ENCODE measurements at places on chromosomes 12 and 14.

GRCh38 chr12:30794591-30795409 lies 40.0 kb upstream of the CAPRIN2 start:
- DNase-seq: no peak

DNA sequence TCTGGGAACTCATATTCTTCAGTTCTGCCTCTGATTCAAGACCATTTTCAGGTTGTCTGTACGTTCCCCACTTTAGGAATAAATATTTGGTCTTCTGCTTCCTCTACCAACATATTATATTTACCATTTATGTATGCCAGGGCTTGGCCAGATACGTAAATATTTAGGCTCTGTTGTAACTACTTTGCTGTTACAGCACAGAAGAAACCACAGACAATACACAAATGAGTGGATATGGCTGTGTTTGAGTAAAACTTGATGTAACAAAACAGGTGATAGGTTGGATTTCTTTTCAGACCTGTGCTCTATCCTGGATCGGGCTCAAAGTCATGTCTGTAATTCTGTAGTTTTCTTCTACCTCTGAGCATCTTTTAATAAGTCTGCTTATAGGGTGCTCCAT lies 37.5 kb downstream of the RAP1B start:
- DNase-seq: no peak

- DNase-seq: no peak
These were observed 280.2 kb downstream of the TMEM121 start for GRCh38 chr14:105806568-105806967.

GRCh38 chr12:54958048-54958658 lies 26.4 kb downstream of the TESPA1 start:
- peak; percentile 54 for DNase-seq

DNA sequence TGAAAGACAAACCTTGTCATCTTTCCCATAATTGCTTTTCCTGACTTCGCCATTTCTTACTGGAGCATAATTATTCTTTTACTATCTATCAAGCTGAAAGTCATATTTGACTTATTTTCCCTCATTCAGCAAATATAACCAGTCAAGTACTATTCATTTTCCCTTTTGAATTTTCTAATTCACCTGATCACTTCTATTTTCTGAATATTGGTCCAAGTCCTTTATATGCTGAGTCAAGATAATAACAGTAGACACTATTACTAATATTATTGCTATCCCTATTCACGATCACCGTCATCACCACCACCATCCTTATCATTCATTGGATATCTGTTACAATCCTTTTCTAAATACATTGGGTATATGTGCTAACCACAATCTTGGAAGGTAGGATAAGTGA lies 728.0 kb downstream of the NOVA1 start:
- DNase-seq: no peak

DNA sequence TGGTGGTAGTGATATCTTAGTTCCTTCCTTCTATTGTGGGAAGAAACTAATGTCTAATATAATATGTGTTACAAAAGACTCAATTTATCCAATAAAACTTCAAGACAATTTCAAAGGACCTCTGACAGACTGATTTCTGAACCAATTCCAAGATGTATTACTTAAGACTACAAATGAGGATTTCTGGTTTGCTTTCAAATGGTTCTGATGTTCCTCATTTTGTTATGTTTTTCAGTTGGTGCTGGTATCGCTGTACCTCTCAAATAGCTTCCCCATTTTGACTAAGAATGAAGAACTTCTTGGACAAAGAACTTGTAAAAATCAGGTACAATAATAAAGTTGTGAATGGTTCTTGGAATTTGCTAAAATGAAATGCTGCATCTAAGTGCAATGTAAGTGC lies 19.4 kb upstream of the MBIP start:
- DNase-seq: no peak

DNA sequence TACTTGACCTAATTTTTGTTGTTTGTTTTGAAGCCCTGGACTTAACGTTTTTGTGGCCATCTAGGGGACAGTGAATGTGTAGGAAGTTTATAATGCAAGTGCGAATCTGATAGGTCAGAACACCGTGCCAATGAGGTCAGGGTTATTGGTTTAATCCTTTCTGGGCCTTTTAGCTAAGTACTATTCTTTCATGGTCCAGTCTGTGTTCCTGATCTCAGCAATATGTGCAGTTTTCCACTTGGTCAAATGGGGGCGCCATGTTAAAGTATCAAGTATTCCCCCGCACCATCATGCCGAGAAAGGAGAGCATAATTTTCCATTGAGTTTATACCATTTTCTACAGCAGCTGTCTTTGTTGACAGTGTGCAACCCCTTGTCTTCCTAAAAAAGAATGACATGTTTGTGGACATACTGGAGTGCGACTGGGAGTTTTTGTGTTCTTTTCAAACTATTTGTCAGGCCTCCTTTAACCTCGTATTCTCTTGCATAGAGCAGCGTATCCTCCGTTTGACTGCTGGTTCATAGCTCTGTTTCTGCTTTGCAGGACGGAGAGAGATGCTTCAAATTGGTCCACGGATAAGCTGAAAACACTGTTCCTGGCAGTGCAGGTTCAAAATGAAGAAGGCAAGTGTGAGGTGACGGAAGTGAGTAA lies 1.3 kb downstream of the AHSA1 start:
- peak; percentile 35 for DNase-seq

- DNase-seq: no peak
These were observed 554.4 kb upstream of the TMEM132C start for GRCh38 chr12:127712561-127712960.

GRCh38 chr14:104517426-104517825 lies 62.1 kb upstream of the C14orf180 start:
- DNase-seq: no peak

DNA sequence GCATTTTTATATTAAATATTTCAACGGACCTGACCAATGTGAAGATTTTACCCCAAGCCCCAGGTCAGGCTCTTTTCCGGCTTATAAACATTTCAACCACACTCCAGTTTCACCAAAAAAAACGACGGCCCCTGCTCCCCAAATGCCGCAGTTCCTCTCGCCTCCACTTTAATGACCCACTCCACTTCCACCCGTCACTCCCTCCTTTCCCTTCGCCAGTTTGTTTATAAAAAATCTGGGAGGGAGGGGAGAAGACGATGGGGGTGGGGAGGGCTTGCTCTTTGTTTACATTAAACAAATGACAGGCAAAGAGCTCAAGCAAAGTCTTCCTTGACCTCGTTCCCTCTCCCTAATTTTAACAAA lies 5.4 kb downstream of the SIX6 start:
- DNase-seq: no peak

GRCh38 chr14:68510201-68511128 lies 282.4 kb downstream of the ZFP36L1 start:
- DNase-seq: no peak

GRCh38 chr12:101891462-101891971 lies 14.1 kb downstream of the DRAM1 start:
- no peak for DNase-seq

GRCh38 chr12:51820526-51821439 lies 27.7 kb downstream of the FIGNL2 start:
- no peak for DNase-seq

DNA sequence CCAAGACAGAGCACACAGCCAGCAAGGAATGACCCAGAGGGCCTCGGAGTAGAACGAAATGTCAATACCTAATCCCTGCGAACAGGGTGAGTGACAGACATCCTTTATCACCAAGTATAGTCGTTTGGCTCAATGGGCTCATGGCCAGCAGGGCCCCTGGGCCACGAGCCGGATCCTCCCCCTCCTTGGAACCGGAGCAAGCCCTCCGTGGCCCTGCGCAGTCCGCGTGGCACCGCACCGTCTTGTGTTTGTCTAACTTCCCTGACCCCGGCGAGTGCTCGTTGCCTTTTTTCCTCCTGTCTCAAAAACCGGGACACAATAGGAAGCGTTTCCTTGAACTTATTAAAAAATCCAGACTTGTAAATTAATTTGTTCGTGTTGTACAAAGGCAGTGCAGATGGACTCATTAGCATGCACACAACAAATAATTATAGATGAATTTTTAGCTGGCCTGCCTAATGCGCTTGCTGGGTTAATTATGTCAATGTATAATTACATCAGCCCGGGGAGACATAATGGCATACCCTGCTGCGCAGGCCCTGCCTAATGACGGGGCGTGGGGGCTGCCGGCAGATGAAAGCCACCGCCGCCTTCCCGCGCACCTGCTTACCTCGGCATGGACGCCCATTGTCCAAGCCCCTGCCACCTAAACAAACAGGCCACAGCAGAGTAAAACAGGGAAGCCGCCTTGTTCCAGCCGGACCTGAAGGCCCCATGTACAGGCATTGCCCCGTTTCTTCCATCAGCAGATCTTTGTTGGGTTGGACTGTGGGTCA lies 81.6 kb downstream of the PHETA1 start:
- no peak for DNase-seq

DNA sequence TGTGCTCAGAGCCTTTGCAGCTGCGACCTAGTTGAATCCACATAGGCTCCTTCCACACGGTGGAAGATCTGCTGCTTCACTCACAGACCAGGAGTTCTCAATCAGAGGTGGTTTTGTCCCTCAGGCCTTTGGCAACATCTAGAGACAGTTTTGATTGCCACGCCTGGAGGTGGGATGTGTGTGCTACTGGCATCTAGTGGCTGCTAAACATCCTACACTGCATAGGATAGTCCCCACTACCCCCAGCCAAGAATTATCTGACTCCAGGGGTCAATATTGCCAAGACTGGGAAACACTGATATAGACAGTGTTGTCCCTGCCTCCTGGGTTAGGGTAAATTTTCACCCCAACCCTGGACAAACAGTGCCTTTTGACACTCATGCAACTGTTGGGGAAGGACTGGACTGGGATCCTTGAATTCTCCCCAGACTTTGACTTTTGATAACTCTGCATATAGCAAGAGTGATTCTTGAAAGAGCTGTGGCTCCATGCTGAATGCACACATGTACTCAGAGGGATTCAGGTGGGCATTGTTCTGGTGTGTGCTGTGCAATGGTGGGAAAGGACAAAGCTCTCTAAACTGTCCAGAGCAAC lies 39.8 kb downstream of the BAZ2A start:
- no peak for DNase-seq

- DNase-seq: no peak
These were observed 19.8 kb upstream of the SMUG1 start for GRCh38 chr12:54208591-54208990.

GRCh38 chr12:88433997-88434703 lies 146.1 kb downstream of the KITLG start:
- DNase-seq: no peak

DNA sequence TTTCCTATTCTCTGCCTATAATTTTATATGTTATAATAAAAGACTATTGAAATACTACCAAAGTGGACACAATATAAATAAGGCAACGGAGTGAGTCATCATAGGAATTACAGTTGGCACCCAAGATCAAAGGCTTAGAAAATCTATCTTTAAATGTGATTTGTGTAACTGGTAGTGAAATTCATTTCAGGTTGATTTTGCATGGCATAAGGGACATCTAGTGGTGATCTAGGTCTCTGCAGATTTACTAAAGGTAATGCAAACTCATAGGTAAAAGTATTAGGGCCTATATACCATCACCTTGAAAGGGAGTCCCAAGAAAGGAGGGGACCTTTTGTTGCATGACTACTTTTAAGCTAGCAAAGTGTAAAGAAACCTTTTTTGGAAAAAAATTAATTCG lies 527.2 kb downstream of the NRXN3 start:
- no peak for DNase-seq
